ENCODE measurements at places on chromosomes 4 and X.

GRCh38 chr4:2572866-2573265 lies 36.4 kb downstream of the FAM193A start:
- no peak for DNase-seq

DNA sequence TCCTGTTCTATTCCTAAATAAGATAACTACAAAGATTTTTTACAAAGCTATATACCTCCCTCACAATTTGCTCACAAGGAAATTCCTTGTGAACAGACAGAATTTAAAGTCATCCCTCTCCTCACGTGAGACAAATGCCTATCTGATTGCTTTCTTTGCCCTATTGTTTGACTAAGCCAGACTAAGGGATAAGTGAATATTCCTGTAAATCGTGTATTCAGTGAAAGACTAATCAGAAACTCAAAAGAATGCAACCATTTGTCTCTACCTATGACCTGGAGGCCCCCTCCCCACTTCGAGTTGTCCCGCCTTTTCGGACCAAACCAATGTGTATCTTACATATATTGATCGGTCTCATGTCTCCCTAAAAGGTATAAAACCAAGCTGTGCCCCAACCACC lies 15.3 kb upstream of the ZBTB33 start:
- no peak for DNase-seq

DNA sequence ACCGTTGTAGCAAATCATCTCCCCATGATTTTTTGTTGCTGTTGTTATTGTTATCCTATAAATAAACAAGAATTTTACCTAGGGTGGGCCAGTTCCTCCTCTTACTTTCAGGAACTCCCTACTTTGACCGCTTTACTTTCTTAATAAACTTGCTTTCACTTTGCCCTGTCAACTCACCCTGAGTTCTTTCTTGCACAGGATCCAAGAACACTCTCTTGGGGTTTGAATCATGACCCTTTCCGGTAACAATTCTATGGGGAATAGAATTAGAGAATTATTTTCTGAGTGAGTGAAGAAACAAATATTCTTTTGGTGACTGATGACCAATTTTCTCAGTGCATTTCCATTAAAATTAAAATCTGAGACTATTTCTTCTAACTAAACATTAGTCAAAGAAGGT lies 584.0 kb upstream of the TENM3 start:
- DNase-seq = no peak

DNA sequence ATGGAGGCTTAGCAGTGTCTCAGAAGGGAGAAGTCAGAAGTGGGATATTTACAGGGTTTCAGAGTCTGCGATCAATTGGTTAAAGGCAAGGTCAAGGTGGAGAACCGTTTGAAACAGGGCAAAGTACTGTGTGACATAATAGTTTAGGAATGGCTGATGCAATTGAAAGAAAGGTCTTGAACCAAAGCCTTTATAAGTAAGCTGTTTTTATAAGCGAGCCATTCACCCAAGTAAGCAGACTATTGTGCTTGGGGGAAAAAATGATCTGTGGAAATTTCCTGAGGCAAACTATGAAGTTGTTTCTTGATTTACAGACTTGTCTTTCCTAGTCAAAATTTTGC lies 327.3 kb downstream of the CAMK2D start:
- no peak for DNase-seq

DNA sequence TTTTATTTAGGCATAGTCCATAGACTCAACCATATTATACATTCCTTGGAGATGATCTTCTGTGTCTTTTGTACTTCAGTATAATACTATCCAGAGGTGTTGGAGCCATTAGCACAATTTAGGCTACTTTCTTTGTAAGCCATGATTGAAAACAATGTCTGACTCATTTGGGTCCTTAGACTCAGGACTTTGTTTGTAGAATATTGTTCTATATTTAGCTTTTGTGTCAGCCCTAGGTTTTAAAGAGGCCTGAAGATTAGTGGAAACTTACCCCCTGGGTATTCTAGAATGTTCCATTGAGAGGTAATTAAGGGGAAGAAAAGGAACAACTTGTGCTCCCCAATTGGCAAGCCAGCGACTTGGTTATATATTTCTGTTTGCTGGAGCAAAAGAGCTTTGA lies 145.2 kb upstream of the SCML1 start:
- DNase-seq = no peak

- DNase-seq = peak; percentile 38
Measured at GRCh38 chr4:107736924-107737448, 17.0 kb upstream of the PAPSS1 start.

- no peak for DNase-seq
Measured at GRCh38 chrX:29545878-29546277, 669.5 kb upstream of the MAGEB2 start.

- DNase-seq = no peak
Measured at GRCh38 chrX:13487731-13488505, 81.5 kb upstream of the EGFL6 start.

- DNase-seq = no peak
Measured at GRCh38 chr4:17030543-17030942, 132.1 kb upstream of the LDB2 start.

GRCh38 chr4:65918872-65919271 lies 248.6 kb upstream of the EPHA5 start:
- DNase-seq = no peak

DNA sequence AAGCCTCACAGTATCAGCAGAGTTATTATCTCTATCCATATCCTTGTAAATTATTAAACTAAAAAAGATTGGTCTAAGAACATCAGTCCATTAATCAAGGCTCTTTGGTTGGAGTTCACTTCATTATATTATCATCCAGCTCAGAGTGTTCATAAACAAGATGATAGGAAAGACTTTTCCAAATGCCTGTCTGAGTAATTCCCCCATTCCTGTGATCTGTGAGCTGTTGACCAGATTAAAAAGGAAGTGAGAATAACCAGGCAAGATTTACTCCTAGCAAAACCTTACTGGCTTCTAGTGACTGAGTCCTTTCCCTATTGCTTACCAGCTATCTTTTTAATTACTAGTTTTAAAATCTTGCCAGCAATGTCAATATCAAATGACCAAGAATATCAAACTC lies 14.9 kb downstream of the PKD2 start:
- no peak for DNase-seq

GRCh38 chrX:110276778-110277177 lies 41.1 kb downstream of the AMMECR1 start:
- no peak for DNase-seq

- no peak for DNase-seq
Measured at GRCh38 chr4:101037938-101038413, 309.4 kb downstream of the PPP3CA start.

GRCh38 chrX:105266456-105266855 lies 46.0 kb upstream of the TEX13A start:
- no peak for DNase-seq

- no peak for DNase-seq
Measured at GRCh38 chrX:39582976-39583375, 514.8 kb downstream of the BCOR start.

- DNase-seq = no peak
Measured at GRCh38 chrX:17525762-17526555, 151.0 kb downstream of the NHS start.

DNA sequence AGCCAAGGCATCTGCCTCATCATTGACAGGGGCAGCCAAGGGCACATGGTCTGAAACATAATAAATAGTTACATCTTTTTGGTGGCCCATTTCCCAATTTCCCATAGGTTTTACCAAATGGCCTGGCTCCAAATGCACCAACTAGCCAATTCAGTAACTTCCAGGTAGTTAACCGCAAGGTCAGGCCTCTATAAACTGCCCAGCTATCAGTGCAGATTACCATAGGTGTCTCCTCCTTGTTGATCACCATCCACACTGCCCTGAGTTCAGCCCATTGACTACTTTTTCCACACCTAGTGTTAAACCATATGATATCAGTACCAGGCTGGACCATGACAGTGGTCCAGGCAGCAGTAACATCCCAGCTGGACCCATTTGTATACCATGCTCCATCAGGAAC lies 1145.1 kb upstream of the POU3F4 start:
- no peak for DNase-seq

DNA sequence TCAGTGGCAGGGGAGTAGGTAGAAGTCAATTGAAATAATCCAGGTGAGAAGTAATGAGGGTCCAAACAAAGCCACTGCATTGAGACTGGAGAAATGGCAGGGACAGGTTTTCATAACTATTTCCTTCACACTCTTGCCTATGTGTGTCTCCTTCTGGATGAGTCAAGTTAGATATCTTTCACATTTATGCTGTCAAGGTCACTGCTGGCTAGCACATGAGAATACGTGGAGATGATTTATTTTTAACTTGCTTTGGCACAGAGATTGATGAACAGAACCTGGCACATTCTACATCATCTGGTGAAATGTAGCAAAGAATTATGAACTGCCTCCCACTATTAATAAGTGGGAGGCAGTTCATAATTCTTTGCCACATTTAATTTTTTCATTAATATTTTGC lies 66.7 kb upstream of the BOD1L1 start:
- DNase-seq = no peak

DNA sequence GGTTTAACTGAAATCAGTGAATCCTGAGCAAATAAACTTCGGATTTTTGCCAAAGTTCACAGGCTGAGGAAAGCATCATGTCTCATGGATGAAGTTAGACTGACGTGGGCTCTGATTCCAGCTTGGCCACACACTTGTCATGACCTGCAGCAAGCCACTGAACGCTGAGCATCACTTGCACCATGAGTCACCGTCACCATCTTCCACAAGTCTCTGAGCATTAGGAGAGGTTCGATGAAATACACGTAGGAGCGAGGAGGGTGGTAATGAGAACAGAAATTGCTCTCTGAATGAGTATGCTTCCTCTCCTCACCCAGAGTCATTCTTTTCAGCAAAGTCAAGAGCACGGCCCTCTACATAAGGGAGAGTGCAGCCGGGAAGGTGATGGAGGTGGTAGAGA lies 3.8 kb upstream of the TRIML2 start:
- no peak for DNase-seq

DNA sequence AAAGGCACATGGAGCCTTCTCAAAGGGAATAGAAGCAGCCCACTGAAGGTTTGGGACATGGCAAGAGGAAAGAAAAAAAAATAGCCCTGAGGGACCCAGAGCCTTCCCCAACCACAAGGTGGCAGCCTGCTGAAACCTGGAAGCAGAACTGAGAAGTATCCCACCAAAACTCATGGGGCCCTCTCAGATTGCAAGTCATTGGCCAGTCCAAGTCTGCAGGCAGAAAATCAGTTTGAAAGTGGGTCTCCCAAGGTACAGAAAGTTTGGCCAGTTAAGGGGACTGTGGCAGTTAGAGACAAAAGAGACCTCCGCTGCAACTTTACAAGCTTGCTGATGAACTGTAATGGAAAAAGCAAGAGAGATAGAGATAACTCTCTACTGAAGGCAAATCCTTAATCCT lies 155.8 kb downstream of the ANTXR2 start:
- peak; percentile 6 for DNase-seq

- no peak for DNase-seq
Measured at GRCh38 chr4:145822581-145822980, 116.0 kb downstream of the ZNF827 start.

- DNase-seq = no peak
Measured at GRCh38 chr4:119038116-119038841, 97.4 kb upstream of the MYOZ2 start.

DNA sequence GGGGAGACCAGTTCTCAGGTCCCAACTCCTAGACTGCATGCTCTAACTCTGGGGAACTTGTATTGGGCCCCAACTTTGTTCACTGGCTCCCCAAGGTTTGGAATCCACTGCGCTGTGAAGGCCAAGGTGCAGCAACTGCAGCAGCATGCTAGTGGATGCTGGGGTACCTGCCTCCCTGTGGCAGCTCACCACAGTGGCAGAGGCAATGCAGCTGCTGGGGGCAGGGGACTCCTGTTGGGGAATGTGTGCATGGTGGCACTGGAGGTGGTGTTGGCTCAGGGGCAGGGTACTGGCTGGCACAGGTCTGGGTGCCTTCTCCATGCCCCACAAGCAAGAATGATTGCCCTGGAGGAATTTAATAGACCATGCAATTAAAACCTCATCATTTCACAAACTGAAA lies 493.4 kb upstream of the GALNT7 start:
- no peak for DNase-seq

DNA sequence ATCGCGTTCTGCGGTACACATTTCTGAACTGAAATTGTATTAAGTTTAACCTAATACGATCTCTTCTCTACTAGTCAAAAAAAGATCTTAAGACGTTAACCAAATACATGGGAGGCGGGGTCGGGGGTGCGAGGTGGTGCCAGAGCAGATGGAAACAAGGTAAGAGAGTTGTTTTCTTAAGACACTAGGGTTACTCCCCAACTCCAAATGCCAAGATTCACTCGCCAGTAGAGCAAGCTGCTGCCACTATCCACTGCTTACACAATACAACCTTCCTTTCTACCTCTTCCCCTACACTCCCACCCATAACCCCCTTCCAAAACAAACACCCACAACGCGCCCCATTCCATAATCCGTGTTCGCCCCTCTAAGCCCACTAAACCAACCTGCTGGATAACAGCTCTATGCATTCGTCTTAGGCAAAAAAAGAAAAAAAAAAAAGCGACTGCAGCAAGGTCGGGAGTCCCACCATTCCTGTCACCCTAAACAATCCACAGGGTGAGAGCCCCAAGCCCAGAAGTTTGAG lies 1.3 kb downstream of the LCORL start:
- DNase-seq = peak; percentile 46

DNA sequence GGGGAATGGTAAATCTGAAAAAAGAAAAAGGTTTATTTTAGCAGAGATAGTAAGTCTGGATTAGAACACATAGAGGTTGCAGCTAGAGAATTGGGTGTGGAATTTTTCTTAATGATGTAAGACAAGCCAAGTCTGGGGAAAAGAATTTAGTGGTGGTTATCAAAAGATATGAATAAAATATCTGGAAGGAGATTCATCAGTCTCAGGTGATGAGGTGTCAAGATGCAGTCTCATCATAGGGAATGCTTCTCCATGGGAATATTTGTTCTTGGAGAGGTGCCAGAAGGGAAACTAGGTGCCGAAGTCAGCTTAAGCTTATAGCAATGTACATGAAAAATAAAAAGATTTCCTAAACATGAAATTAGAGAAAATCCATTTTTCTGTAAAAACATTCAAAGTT lies 504.1 kb upstream of the NR3C2 start:
- DNase-seq = no peak

DNA sequence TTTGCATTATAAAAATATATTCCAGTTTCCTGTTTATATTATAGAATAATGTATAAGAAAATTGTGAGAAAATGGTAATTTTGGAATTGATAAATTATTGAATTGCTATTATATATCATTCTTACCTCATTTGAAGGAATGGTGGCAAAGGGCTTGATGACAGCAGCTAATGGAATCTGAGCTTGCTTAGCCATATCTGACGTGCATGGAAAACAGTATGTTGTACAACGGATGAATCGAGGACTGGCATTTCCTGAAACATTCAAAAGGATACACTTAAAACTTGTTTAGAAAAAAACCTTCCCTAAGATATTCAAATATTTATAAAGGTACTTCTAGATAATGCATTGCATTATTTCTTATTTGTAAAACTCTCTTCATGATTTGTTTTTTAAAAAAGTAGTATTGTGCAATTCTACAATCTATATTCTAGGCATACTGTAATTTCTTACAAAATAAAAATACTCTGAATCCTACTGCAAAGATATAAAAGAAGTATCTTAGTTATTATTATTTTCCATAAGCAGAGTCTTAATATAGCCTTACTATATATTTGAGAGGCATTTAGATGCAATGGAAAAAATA lies 38.3 kb downstream of the SEC24D start:
- DNase-seq = no peak
